ENCODE measurements at places on chromosomes 7 and 10. TPM values are rescaled to one million over a fixed set of nuclear protein-coding genes. Genes with fewer than 3 reads are reported as not detected.
A peak's percentile ranks its signal among the peaks of the same experiment; 100 is the strongest.

DNA sequence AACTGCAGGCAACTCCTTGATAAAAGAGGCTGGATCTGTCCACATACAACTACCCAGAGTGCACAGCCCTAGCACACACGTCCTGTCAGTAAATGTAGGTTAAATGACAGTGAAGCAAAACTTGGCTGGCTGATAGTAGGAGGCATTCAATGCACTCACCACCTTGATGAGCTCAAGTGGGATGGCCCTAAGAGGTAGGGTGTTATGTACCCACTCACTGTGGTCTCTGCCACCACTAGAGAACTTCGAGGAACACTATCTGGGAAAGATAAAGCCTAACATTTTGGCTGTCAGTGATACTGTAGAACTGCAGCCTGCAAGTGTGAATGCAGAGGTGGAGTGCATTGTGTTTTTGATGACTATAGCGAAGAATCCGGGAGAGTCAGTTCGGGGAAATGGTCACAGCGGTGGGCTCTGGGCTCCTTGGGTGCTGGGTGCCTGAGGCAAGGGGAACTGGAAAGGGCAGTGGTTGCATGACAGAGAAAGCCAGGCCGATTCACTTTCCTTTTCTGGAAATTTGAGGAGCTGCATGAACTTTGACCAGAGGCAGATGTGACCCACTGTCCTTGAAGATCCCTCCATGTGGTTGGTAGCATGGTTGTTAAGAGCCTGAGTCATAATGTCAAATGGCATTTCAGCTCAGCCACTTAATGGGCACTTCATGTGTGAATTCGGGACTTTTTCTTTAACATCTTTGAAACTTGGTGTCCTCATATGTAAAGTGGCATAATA, 93.1 kb upstream of the ZPBP start:
- DNase-seq, result no peak

- DNase-seq, result no peak
Measured at GRCh38 chr10:99233689-99234037, 2.0 kb downstream of the HPSE2 start.

DNA sequence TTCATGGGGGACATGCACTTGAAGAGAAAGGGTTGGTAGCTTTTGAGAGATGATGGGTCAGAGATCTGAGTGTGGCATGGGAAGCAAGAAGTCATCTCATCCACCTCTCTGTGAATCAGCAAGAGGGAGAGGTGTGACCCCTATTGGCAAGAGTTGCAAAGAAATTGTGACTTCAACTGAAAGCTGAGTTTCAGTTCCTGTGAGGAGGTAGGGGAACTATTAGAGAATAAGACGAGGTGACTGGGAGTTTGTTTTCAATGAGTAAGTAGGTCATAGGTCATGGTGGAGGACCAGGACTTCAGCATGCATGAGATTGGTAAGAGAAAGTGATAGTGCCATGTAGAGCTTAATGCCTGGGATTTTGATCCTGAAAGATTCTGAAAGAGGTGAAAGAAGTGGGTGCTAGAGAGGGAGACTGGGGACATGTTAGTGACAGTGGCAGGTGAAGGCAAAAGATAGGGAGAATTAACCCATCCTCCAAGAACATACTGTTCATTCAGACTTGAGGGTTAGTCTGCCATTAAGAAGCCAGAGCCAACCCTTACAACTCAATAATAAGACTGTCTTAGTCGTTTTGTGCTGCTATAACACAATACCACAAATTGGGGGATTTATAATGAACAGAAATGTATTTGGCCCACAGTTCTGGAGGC, 75.5 kb upstream of the CAPZA2 start:
- peak; percentile 79 for DNase-seq

Gene OR2A1
- not detected for total RNA-seq

Gene GATA3
- 0.05 TPM for total RNA-seq
